ENCODE measurements at places on chromosomes 4 and X.

- DNase-seq, result no peak
Observed at GRCh38 chr4:85603437-85604336, 128.7 kb downstream of the ARHGAP24 start.

GRCh38 chr4:100100985-100101384 is 89.3 kb downstream of the DDIT4L start:
- DNase-seq, result no peak

- no peak for DNase-seq
Observed at GRCh38 chr4:56310401-56311125, 76.7 kb downstream of the AASDH start.

GRCh38 chrX:118807151-118808017 is 16.2 kb upstream of the ZCCHC12 start:
- peak; percentile 36 for DNase-seq

DNA sequence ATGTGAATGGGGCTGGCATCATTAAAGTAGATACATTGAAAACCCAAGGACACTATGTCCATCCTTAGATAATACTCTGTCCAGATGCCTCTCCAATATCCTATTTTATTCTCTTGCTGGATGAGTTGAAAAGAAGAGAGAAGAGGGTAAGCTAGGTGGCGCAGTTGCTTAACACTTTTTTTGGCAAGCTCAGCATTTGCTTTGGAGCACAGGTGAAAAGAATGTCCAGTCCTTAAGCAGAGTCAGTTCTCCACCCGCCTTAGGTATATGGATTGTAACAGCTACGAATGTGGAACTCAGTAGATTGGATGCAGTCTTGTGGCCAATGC is 208.4 kb downstream of the NWD2 start:
- peak; percentile 45 for DNase-seq

GRCh38 chrX:30065226-30065625 is 150.1 kb upstream of the MAGEB2 start:
- DNase-seq, result no peak

GRCh38 chrX:35090801-35091200 is 148.2 kb downstream of the FAM47B start:
- DNase-seq, result no peak

- DNase-seq, result no peak
Observed at GRCh38 chr4:121824171-121824527, 466 bp upstream of the CCNA2 start.

DNA sequence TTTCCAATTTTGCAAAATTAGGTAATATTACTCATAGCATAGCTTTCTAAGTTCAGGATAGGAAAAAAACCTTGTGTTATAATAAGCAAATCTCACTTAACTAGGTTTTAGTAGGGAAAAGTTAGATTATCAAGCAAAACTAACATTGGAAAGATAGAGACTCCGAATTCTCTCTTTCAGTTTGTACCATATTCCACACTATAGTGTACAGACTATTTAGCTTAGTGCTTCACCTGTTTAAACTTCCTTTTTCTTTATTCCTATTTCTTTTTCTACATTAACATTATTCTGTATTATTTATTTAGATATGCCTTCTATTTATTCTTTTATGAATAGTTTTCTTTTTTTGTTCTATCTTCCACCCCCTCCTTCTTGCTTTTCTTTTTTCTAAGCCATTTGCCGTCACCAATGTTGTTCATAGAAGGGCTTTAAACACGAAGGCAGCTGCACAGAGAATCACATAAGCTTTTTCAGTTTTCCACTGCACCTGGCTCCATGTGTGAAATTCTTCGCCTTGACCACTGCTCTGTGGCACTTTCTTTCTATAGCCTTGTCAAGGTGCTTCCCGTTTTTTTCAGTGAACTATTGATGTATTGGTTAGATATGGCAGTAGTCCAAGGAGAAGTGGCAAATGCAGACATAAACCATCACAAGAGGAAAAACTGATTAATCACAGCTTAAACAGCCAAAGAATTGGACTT is 8.5 kb downstream of the PCDH10 start:
- DNase-seq, result no peak

DNA sequence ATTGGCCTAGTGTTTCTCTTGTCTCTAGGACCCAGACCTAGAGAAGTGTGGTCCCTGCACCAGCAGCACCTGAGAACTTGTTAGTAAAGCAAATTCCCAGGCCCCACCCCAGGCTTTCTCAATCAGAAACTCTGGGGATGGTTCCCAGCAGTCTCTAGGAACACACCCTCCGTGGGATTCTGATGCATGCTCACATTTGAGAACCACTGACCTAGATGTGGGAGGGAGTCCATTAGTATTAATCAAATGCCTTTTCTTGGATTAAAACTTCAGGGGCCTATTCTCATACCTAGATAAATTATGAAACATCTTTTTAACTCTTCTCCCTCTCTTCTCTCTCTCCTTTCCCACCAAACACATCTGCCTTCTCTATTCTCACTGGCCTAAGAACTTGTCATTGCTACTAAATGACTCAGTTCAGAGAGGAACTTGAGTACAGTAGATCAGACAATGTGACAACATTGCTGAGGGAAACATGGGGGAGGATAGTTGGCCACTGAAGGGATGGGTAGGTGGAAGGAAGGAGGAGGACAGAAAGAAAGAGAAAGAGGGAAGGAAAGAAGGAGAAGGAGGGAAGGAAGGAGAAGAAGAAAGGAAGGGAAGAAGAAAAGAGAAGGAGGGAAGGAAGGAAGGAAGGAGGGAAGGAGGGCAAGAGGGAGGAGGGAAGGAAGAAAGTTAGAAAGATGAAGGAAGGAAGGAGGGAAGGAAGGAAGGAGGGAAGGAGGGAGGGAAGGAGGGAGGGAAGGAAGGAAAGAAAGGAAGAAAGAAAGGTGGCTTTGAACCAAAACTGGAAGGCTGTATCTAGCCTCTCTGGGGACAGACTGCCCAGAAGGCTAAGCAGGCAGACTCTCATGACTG is 132.7 kb upstream of the MAP3K15 start:
- no peak for DNase-seq

GRCh38 chr4:74056858-74057562 is 18.5 kb upstream of the CXCL3 start:
- no peak for DNase-seq

- no peak for DNase-seq
Observed at GRCh38 chr4:92014067-92014466, 289.7 kb upstream of the GRID2 start.

DNA sequence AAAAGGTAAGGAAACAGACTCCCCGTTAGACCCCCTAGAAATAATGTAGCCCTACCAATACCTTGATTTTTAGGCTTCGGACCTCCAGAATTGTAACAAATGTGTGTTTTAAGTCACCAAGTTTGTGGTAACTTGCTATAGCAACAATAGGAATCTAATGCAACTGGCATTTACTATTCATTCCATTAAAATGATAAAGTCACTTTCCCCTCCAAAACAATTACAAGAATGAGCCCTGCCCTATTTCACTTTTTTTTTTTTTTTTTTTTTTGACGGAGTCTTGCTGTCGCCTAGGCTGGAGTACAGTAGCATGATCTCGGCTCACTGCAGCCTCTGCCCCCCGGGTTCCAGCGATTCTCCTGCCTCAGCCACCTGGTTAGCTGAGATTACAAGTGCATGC is 3.5 kb upstream of the DDX60L start:
- DNase-seq, result no peak

DNA sequence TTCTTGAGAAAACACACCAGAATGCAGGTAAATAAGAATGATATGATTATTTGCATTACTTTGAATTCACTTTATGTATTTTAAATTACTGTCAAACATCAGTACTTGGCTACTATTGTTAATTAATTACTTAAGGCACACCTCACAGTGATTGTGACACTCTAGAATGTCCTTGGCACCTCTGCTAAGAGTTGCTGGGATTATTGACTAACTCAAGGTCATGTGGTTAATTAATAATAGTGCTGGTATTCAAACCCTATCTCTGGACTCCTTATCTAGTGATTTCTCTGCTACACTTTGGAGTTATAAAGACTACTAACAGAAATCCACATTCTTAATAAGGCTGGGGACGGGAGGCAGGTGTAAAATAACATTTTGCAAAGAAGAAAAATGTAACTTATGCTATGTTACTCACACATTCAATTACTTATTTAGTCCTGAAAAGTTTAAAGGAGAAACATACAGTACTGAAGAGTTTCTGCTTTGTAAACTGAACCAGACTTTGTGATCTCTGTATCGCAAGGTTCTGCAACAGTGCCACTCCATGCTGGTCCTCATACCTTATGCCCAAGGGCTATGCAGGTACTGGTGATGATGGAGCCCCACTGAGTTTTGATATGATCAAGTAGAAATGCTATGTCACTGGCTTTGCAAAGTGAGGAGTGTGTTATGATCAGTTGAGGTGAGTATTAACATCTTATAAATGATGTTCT is 242.7 kb downstream of the MID1IP1 start:
- DNase-seq, result no peak

GRCh38 chr4:13933191-13933590 is 305.7 kb upstream of the BOD1L1 start:
- peak; percentile 16 for DNase-seq

DNA sequence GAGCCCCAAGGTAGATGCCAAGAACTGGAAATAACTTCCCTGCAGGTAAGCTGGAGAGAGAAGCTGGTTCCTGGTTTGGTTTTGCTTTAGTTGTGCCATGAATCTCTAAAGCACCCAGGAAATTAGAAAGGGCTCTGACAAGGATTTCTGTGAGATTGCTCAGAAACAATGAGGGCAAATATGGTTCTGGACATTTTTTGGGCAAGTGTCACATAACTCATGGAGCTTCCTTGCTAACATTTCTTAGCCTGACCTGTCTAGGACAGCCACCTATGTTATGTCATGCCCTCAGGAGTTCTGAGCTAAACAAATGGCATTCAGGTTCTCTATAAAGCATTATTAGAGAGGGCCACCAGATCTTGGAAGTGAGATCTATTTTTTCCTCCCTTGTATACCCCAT is 131.8 kb downstream of the GUCY2F start:
- DNase-seq, result no peak

GRCh38 chrX:69019073-69019890 is 146.0 kb downstream of the PJA1 start:
- no peak for DNase-seq

GRCh38 chr4:131526686-131527085 is 1622.4 kb upstream of the PCDH10 start:
- DNase-seq, result no peak

DNA sequence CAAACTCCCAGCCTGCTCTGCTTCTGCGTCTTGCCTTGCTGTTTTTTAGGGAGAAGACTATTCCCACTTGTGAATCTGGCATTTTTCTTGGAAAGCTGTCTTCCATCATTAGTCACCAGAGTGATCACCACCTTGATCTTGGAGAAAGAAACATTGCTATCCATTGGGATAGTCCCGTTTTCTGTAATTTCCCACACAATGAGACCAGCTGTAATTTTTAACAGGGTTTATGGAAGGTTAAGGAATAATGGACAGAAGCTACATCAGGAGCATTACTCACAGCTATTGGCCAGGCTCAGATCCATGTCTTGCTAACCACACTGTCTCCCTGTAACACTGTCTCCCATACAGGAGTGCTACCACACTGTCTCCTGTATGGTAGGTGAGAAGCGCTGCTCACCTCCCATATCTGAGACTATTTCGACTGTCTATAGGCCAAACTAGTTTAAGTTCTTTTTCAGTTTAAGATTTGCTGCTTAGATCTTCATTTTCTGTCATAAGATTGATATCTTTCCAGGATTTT is 523.0 kb downstream of the SPRY1 start:
- no peak for DNase-seq

- no peak for DNase-seq
Observed at GRCh38 chr4:119479180-119479808, 149.3 kb downstream of the PDE5A start.

- no peak for DNase-seq
Observed at GRCh38 chr4:138894709-138895108, 120.9 kb upstream of the NOCT start.

GRCh38 chr4:107650251-107650650 is 69.8 kb downstream of the PAPSS1 start:
- no peak for DNase-seq

DNA sequence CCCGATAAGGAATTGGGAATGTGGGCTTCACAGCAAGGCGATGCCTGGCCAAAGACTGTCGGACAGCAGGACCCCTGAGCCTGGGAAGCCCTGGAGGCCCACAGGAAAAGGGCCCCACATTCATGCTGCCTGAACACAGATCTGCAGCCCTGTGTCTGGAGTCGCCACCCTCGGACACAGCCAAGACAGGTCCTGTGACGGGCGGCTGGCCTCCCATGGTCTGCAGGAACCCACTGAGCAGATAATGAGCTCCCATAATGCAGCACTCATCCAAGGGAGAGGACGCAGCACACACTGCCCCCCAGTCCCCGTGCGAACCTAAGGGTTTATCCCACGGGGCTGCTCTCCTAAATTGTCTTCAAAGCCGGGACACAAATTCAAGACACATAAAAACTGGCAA is 30.6 kb downstream of the ZFYVE28 start:
- DNase-seq, result no peak

DNA sequence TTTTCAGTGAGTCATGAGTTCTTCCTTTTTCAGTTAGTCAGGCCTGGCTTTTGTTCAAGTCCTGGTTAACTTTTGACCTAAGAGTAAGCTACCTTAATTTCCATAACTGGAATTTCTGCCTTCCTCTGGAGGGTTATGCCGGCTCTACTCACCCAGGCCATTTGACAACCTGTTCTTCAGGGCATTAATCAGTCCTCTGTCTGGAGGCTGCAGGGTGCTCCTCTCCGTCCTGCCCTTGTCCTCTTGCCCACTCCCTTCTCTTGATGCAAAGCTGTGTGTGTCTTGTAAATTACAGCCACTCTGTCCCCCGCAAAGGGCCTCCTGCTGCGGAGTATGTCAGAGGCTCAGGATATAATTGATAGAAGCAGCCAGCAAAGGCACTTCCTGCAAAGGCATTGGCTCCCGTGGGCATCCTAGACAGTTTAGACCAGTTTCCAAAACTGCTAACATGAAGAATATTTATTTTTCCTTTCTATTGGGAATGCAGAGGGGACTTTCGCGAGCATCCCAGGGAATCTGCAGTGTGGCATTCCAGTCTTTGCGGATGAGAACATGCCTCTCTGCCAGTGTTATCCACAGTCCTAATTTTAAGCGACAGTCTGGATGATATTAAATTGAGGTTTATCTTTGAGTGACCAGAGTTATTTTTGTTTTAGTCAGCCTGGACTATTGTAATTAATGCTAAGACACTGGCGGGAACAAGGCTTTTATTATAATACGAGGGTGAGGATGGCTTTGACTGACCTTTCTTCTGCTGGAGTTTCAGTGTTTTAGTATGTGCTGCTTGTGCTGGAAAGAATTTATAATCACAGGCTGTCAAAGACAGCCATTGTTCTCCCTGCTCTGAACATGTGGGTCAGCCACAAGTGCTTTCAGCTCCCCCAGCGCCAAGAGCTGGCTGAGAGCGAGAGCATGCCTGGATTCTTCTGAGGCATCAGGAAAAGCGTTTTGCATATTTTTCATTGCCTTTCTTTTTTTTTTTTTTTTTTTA is 74.2 kb downstream of the LIMCH1 start:
- DNase-seq, result peak; percentile 28

GRCh38 chrX:70096052-70096451 is 33.8 kb downstream of the OTUD6A start:
- DNase-seq, result peak; percentile 21

DNA sequence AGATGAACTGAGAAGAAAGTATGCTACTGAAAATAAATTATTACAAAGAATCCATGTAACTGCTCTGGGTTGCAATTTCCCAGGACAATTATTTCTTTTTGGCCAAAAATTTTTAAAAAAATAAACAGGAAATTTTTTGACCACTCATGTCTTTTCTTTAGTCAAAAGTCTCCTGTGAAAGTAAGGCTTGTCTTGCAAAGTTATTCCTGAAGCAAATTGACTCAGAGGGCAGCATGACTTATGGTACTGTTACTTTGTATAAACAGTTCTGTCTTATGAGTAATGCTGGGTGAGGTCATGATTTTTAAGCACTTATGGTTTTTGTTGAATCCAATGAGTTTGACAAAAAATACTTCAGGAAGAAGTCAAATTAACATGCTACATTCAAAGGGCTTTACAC is 292.8 kb upstream of the ARSJ start:
- DNase-seq, result no peak

GRCh38 chr4:112185334-112185733 is 40.1 kb downstream of the FAM241A start:
- no peak for DNase-seq

Measured in WTC11 (cell line).